ENCODE measurements at places on chromosomes 2 and 18. TPM values are rescaled to one million over a fixed set of nuclear protein-coding genes. Genes with fewer than 3 reads are reported as not detected.

- H3K27ac ChIP-seq, result peak overlapping the region; percentile 69
- peaks cover 81% of the 10 kb centered on the region for H3K36me3 ChIP-seq
- H3K27me3 ChIP-seq, result no peaks in the 10 kb centered on the region
- H3K4me3 ChIP-seq, result peak overlapping the region; percentile 76
- H3K4me1 ChIP-seq, result peaks cover 31% of the 10 kb centered on the region
These were observed 1.1 kb downstream of the PNKD start for GRCh38 chr2:218271487-218271797.

DNA sequence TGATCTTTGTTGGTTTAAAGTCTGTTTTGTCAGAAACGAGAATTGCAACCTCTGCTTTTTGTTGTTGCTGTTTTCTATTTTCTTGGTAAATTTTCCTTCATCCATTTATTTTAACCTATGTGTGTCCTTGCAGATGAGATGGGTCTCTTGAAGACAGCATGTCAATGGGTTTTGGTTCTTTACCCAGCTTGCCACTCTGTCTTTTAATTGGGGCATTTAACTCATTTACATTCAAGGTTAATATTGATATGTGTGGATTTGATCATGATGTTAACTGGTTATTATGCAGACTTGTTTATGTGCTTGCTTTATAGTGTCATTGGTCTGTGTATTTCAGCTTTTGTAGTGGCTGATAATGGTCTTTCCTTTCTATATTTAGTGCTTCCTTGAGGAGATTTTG is 327.9 kb upstream of the SYT4 start:
- H3K4me3 ChIP-seq, result no peak overlapping the region
- no peaks in the 10 kb centered on the region for H3K36me3 ChIP-seq
- no peak for DNase-seq
- H3K4me1 ChIP-seq, result no peaks in the 10 kb centered on the region
- no peak overlapping the region for H3K27ac ChIP-seq

Gene SETBP1
- 5.3 TPM for total RNA-seq

Gene RTP5
- not detected for total RNA-seq
